Dermis lymphatic vessel endothelial cell (primary cell): ENCODE measurements at places on chromosomes 13 and 19. TPM values are rescaled to one million over a fixed set of nuclear protein-coding genes. Genes with fewer than 3 reads are reported as not detected.

Gene SLC10A2
- total RNA-seq = not detected in 2 replicates

Gene ANKRD24
- total RNA-seq = 0.11 and 0.17 TPM in 2 replicates

Gene F2RL3
- total RNA-seq = 4.4 and 6.4 TPM in 2 replicates

Gene LPAR2
- 0.52 and 0.54 TPM in 2 replicates for total RNA-seq

Gene ZNF543
- total RNA-seq = 7.9 and 12.2 TPM in 2 replicates

Gene LRRC8E
- total RNA-seq = 0.33 and 0.43 TPM in 2 replicates

Gene DPRX
- not detected in 2 replicates for total RNA-seq

Gene FARP1
- 17.2 and 17.8 TPM in 2 replicates for total RNA-seq

Gene ERICH4
- not detected in 2 replicates for total RNA-seq

Gene NLRP9
- total RNA-seq = not detected in 2 replicates

Gene FXYD7
- total RNA-seq = not detected in 2 replicates

Gene ACP7
- total RNA-seq = under 0.01 TPM in 1 of 2 replicates, not detected in the other

Gene GPR108
- total RNA-seq = 38.6 and 51.6 TPM in 2 replicates

Gene SYNGR4
- total RNA-seq = not detected in 2 replicates

Gene SIGLEC6
- not detected in 2 replicates for total RNA-seq

Gene PBX4
- total RNA-seq = not detected in 2 replicates

Gene PTGIR
- 0.11 TPM in 1 of 2 replicates, not detected in the other for total RNA-seq

Gene PNMA8B
- under 0.01 TPM in 2 replicates for total RNA-seq

Gene SH2D3A
- 2.2 and 3.0 TPM in 2 replicates for total RNA-seq

Gene IZUMO2
- total RNA-seq = not detected in 2 replicates

Gene OBI1
- total RNA-seq = 21.8 and 29.7 TPM in 2 replicates

Gene MAST3
- 0.98 and 1.9 TPM in 2 replicates for total RNA-seq

Gene GADD45GIP1
- total RNA-seq = 14.5 and 23.3 TPM in 2 replicates

Gene TNFSF9
- 0.17 and 0.76 TPM in 2 replicates for total RNA-seq

Gene NLRP7
- not detected in 2 replicates for total RNA-seq

Gene IFT88
- 7.8 and 10.4 TPM in 2 replicates for total RNA-seq

Gene IL4I1
- 0.52 and 1.6 TPM in 2 replicates for total RNA-seq

Gene PRKD2
- total RNA-seq = 22.0 and 33.1 TPM in 2 replicates

Gene RAB8A
- total RNA-seq = 107 and 137 TPM in 2 replicates

Gene BSPH1
- not detected in 2 replicates for total RNA-seq

Gene ATP4A
- total RNA-seq = not detected in 2 replicates

Gene CEACAM20
- not detected in 2 replicates for total RNA-seq

Gene CALR3
- not detected in 2 replicates for total RNA-seq

Gene TUBA3C
- not detected in 2 replicates for total RNA-seq

Gene ZNF793
- total RNA-seq = 0.22 and 0.86 TPM in 2 replicates

Gene TNFRSF19
- 0.22 and 0.26 TPM in 2 replicates for total RNA-seq

Gene KLHL1
- total RNA-seq = not detected in 2 replicates

Gene SERTM1
- 0.09 TPM in 1 of 2 replicates, not detected in the other for total RNA-seq

Gene CGB8
- total RNA-seq = not detected in 2 replicates

Gene CPB2
- total RNA-seq = not detected in 2 replicates

Gene ATP4B
- 0.11 TPM in 1 of 2 replicates, not detected in the other for total RNA-seq

Gene LAIR1
- not detected in 2 replicates for total RNA-seq
